GM19239 (cell line): ENCODE measurements at places on chromosomes 3 and 15.
A peak's percentile ranks its signal among the peaks of the same experiment; 100 is the strongest.

GRCh38 chr15:29724026-29724425 is 98.2 kb downstream of the TJP1 start:
- DNase-seq = no peak

GRCh38 chr15:76234337-76234889 is 76.9 kb downstream of the ETFA start:
- DNase-seq = no peak

DNA sequence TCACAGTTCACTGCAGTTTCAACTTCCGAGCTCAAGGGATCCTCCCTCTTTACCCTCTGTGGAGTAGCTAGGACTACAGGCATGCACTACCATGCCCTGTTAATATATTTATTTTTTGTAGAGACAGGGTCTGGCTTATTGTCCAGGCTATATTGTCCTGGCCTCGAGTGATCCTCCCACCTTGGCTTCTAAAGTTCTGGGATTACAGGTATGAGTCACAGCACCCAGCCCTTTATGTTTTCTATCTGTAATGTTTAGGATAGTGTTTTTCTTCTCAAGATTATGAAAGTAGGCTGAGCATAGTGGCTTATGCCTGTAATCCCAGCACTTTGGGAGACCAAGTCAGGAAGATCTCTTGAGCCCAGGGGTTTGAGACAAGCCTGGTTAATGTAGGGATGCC is 11.9 kb upstream of the SCG3 start:
- DNase-seq = no peak

GRCh38 chr3:107966276-107966675 is 124.6 kb downstream of the CD47 start:
- no peak for DNase-seq

- no peak for DNase-seq
These were observed 59.9 kb upstream of the KLF13 start for GRCh38 chr15:31266712-31267111.

DNA sequence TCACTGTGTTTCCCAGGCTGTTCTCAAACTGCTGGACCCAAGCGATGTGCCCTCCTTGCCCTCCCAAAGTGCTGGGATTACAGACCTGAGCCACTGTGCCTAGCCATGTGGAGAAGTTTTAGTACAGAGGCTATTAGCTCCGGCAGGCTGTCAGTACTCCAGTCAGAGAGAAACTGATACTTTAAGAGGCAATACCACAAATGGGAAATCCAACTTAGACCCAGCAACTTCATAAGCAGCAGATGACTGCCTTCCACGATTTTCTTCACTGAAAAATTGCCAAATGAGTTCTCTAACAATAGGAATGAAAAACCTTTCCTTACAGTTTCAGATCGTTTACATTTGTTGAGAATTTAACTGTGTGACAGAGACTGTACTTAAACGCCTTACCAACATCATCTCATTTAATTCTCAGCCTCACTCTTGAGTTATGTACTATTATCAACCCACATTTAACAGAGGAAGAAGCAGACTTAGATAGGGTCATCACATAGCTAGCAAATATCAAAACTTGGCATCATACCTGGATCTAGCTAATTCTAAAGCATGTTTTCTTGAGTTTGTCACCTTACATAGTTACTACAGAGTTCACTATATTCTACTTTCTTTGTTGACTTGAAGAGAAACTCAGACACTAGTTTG is 127.4 kb downstream of the TCF12 start:
- DNase-seq = no peak

DNA sequence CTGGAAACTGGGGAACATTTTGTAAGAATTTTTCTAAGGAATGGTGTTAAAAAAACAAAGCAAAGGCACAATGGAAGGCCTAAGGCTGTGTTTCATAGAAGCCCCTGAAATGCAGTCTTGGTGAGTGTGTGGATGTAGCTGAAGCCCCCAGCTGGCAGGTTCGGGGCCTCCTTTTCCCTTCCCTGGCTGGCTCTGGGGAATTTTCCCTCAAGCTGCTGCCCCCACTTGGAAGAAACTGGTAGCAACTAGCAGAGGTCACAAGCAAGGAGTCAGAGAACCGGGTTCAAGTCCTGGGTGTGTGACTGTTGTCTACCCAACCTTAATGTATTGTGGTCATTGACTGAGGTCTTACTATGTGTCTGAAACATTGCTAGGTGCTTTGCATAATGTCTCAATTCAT is 85.3 kb upstream of the MYZAP start:
- no peak for DNase-seq

DNA sequence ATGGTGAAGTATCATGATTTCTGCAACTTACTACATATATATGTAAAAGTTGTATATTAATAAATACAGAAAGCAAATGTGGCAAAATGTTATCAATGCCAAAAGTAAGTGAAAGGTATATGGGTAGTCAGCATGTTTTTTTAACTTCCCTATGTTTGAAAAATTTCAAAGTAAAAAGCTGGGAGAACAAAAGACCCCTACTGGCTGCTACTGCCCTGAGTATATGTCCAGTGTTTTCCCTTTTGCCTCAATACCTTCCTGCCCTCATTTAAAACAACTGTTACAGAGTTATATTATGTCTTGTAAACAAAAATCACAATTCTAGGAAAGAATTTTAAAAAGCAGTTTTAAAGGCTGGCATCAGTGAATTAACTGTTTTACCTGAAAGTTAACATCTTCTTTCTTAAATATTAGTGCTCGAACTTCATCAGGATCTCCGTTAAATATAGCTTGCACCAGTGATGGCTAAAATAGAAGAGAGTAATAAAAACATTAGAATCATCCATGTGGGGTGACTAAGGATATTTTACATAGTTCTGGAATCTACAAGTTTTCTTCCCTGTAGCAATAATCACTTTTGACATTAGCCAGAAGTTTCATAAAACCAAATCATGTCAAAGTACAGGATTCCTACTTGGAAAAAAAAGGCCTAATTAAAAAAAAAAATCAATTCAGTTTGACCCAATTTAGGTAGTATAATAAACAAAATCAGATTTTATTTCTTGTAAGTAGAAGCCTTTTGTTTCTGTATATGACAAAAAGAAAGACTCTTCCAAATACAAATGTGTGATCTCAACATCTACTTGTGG is 2.7 kb downstream of the ANKRD28 start:
- no peak for DNase-seq

DNA sequence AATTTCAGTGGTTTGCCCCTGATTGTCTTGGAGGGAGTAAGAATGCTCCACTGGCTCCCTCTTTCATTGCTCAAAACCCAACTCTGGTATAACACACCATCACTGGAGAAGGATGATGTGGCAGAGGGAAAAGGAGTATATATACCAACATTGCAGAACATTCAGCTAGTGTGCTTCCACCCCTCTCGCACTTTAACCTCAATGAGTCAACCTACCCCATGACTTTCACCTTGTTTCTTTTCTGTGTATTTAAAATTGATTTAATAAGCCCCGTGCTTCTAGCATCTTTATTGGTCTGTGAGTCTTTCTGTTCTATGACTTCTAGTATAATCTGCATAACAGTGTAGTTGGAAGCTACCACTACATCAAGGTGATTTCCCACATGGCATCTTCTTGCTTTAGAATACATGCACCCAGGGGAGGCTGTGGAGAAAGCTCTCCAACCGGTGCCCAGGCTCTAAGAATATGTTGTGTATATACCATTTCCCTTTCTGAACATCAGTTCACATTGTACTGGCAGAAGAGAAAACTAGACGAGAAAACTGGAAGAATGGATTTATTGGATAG is 595.1 kb upstream of the TGFBR2 start:
- DNase-seq = no peak

DNA sequence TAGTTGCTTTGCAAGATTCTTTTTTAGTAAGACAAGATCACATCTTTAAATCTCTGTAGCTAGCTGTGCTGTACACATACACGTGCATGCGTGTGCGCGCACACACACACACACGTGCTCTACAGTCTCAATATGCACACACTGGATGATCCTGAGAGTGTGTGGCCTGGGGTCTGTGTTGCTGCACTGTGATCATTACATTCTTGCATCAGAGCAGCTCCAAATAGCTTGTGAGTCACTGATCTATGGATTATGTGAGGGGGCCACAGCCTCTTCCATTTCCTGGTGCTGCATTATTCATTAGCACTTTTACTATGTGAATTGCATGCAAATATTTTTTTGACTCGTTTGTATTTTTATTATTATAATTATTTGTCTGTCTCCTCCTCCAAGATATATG is 34.6 kb downstream of the MCTP2 start:
- no peak for DNase-seq

DNA sequence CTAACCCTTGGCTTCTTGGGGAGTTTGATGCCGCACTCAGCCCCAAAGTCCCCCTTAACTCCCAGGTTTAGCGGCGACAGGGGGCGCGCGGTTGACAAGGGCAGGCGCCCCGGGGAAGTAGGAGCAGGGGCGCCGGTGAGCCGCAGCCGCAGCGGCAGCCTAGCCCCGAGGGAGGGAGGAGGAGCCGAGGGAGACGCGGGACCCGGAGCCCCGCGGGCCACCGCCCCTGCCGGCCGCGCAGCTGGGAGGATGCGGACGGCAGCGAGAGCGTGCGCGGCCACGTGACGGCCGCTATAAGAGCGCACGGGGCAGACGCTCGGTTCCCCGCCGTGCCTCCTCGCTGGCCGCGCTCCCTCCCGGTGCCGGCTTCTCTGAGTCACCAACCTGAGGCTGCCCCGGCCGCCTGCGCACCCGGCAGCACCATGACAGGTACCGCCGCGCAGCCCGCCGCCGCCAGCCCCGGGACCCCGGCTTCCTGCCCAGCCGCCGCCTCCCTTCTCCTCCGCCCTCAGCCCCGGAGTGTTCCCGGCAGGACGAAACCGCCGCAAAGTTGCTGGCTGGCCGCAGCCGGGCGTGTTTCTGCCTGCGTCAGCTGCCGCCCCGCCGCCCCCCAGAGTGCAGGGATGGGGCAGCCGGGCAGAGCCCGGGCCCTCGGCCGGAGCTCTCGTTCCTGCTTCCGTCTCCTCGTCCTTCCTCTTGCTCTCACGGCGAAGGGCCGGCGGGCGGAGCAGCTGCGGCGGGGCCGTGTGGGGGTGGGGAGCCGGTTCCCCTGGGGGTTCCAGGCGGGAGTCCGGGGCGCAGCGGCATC is at the start of gene GYG1:
TSS of gene GYG1 (plus strand) at position 322 of the 808 bp plus-strand sequence. CDS start at position 423, 101 bp downstream.
- peak; percentile 77 for DNase-seq

GRCh38 chr3:124520970-124521369 is 209.3 kb upstream of the UMPS start:
- DNase-seq = no peak

DNA sequence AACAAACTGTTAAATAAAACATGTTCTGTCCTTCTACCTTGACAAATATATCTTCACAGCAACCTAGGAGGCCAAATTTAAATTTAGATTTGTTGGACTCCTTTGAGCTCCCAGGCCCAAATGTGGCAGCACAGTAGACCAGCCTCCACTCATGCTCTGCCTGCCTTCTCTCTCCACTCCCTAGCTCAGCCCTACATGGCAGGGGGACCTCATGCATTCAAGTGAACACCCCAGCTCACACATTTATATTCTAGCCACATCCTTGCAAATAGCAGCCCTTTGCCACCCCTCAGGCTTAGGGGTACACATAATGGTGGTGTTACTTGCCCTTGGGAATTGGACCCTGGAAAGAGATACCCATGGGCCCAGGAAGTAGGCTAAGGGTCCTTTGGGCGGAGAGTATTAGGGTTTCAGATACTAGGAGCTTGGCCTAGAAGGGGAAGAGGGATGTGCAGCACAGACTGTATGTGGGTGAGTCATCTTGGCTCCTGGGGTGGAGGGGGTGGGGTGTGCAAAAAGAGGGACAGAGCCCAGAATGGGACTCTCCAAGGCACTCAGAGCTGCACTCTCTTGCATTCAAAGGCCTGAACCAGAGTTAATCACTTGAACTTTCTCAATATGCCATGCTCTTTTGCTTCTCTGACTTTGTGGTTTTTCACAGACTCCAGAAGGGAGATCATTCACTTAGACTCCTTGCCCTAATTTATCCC is 268.4 kb upstream of the ROPN1 start:
- DNase-seq = no peak

GRCh38 chr3:44060164-44060563 is 181.5 kb upstream of the TOPAZ1 start:
- DNase-seq = no peak

DNA sequence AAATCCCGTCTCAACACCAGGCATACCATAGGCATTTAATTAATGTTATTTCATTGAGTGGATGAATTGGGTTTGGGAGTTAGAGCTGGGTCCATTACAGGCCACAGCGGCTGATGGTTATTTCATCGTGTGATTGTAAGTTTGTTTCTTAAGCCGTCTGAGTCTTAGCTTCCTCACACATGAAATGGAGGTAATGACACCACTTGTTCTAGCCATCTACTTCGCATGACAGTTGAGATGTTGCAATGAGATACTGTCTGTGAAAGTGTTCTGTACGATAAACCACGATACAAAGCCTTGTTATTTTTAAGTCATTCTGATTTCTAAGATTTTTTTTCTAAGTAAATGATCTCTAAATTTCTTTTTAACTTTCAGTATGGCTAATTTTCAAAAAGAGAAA is 8.6 kb upstream of the TP63 start:
- DNase-seq = no peak

- DNase-seq = no peak
These were observed 139.4 kb upstream of the PFN2 start for GRCh38 chr3:150110097-150110496.

DNA sequence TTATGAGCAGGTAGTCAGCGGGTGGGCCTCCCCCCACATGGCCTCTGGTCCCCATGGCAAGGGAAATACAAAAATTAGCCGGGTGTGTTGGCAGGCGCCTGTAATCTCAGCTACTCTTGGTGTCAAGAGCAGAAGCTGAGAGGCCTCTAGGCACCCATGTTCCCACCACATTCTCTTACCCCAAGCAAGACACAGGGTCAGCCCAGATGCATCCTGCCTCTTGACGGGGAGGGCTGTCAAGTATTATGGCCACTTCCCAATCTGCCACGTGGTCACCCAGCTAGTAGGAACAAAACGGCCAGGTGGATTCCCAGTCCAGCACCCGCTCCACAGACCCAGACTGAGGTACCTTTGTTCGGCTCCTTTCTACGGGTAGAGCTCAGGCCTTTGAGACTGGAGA is 16.2 kb upstream of the SLC6A6 start:
- no peak for DNase-seq

GRCh38 chr3:51604212-51604611 is 65.7 kb downstream of the RAD54L2 start:
- no peak for DNase-seq

GRCh38 chr15:100115066-100115710 is 226.6 kb downstream of the ADAMTS17 start:
- no peak for DNase-seq

- DNase-seq = no peak
These were observed 93.0 kb downstream of the CPN2 start for GRCh38 chr3:194257916-194258668.

DNA sequence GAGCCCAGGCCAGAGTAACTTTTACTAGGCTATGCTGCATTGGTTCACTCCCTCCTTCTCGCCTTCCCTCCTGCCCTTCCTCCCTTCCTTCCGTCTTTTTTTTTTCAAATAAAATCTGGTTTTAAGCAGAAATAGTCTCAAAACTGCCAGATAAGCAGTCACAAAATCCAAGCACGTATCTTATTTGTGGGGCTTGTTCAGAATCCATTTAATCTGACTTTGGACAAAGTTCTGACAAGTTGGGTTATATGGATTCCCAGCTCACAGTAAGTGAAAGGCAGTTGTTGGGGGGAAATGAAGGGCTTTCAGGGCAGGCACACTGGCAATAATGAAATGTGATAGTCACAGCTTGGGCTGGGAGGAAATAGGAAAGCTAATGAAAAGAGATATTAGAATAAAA is 32.0 kb upstream of the PLXND1 start:
- no peak for DNase-seq

GRCh38 chr3:136196064-136196400 is at the start of gene MSL2:
Gene MSL2 (minus strand): TSS chr3:136196335. CDS start chr3:136195113, 1,222 bp downstream.
- DNase-seq = no peak
